PC-9 (cell line): ENCODE measurements at places on chromosomes 16 and 17.

GRCh38 chr17:56602292-56603130 is 9.0 kb downstream of the NOG start:
- no peak for DNase-seq

GRCh38 chr17:70173681-70174080 is 4.3 kb downstream of the KCNJ2 start:
- DNase-seq = no peak

GRCh38 chr17:73890831-73891405 is 246.7 kb upstream of the SDK2 start:
- DNase-seq = no peak

- no peak for DNase-seq
These were observed 12.4 kb upstream of the SRCIN1 start for GRCh38 chr17:38617967-38618760.

- DNase-seq = no peak
These were observed 163.6 kb downstream of the HS3ST3A1 start for GRCh38 chr17:13437966-13438779.

GRCh38 chr17:36136036-36136435 is 32.4 kb downstream of the CCL4 start:
- no peak for DNase-seq

DNA sequence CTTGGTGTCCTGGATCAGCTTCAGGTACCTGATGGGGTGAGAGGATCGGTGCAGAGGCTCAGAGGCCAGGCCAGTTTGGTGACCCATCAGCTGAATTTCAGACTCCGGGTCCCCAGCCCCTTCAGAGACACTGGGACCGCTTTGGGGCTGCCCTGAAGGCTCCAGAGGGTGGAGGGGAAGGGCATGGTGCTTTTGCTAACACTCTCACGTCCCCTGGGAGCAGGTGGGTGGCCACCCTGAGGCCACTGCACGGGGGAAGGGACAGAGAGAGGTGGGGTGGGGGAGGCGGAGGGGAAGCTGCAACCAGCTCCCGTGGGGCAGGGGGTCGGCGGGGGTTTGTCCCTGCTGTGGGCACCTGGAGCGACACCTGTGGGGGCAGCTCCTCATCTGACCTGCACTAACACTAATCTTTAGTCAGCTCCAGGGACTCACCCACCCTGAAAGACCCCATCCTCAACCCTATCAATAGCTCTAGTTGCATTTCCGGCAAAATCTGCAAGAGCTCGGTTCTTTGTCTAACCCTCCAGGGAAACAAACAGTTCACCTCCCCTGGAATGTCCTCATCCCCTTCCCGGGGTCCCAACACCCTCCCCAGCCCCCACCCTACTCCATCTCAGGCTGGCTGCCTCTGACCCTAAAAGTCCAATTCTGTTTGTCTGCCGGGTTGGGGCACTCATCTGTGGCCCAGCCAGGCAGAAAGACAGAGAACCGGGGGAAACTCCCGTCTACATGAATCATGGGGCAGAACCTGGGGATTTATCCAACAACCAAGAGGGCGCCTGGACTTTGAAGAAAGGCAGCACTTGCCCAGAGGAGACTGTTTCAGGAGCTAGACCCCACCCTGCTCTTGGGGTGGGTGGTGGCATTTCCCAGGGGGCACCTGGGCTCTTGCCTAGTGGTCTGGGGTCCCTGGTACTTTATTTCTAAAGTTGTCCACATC is 91.9 kb upstream of the CBX4 start:
- DNase-seq = no peak

DNA sequence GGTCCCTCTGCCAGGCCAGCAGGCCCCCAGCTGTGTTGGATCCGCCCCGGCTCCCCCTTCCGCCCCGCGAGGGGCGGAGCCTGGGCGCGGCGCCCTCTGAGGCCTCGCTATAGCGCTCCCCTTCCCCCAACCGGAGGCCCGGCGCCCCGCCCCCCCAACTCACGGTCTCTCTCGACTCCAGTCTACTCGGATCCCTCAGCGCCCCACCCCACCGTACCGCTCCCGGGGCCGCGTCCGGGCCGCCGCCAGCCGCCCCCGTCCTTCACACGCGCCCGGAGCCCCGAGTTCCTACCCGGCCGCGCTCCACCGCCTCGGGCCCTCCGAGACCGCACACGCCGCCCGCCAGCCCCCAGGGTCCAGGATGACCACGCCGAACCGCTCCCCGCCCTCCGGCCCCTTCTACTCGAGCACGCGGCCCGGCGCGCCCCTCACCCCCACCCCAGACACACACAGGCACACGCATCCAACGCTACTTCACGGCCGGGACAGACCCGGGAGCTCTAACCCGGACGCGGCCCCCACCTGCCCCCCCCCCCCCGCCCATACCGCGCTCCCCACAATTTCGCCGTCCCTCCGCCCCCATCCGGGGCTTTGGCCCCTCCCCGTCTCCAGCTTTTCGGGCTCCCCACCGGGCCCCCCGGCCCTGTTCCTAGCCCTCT is 1.4 kb downstream of the PHF23 start:
- no peak for DNase-seq

GRCh38 chr17:73770115-73770848 is 126.0 kb upstream of the SDK2 start:
- no peak for DNase-seq

- no peak for DNase-seq
These were observed 49.6 kb downstream of the PLD6 start for GRCh38 chr17:17156511-17156910.

GRCh38 chr17:57856792-57857620 is 7.2 kb upstream of the MRPS23 start:
- DNase-seq = no peak

GRCh38 chr17:31857920-31858641 is 963 bp downstream of the COPRS start:
- no peak for DNase-seq

DNA sequence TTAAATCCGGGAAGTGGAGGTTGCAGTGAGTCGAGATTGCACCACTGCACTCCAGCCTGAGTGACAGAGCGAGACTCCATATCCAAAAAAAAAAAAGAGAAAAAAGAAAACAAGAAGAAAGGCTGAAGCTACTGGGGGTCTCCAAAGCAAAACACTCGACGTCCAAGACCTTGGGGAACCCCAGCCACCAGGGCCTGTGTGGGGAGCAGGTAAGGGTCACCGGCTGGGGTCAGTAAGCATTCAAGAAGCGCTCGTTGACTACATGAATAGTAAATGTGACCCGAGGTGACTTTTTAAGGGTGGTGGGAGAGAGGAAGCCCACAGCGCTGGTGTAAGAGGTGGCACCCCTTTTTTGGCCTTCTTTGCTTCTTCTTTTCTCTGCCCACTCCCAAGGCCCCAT is 49.5 kb downstream of the PECAM1 start:
- no peak for DNase-seq

GRCh38 chr16:86052926-86053325 is 154.0 kb downstream of the IRF8 start:
- DNase-seq = no peak

DNA sequence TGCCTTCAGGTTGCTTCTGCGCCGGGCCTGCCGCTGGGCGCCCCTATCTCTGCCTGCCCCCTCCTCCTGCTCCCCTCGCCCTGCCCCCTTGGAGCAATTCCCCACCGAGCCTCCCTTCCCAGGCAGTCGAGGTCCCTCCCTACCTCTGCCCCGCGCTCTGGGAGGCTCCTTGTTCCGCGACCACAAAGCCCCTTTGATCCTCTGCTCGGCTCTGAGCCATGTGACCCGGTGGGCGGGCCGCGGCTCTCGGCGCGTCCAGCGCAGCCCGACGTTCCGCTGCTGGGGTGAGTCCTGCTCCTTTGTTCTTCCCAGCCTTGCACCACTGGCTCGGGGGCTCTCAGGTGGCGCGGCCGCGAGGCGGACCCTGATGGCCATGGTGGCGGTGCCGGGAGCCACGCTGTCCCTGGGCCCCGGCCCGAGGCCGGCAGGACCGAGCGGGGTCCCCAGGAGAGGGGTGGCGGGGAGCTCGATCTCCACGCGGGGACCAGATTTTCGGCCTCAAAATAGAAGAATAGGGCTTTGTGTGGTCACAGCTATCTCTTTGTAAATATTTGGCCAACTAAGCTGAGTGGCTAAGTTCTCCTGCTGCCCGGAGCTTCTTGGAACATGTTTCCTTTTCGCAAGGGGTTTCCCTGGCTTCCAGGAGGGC is 310.6 kb downstream of the SEC14L1 start:
- DNase-seq = no peak

DNA sequence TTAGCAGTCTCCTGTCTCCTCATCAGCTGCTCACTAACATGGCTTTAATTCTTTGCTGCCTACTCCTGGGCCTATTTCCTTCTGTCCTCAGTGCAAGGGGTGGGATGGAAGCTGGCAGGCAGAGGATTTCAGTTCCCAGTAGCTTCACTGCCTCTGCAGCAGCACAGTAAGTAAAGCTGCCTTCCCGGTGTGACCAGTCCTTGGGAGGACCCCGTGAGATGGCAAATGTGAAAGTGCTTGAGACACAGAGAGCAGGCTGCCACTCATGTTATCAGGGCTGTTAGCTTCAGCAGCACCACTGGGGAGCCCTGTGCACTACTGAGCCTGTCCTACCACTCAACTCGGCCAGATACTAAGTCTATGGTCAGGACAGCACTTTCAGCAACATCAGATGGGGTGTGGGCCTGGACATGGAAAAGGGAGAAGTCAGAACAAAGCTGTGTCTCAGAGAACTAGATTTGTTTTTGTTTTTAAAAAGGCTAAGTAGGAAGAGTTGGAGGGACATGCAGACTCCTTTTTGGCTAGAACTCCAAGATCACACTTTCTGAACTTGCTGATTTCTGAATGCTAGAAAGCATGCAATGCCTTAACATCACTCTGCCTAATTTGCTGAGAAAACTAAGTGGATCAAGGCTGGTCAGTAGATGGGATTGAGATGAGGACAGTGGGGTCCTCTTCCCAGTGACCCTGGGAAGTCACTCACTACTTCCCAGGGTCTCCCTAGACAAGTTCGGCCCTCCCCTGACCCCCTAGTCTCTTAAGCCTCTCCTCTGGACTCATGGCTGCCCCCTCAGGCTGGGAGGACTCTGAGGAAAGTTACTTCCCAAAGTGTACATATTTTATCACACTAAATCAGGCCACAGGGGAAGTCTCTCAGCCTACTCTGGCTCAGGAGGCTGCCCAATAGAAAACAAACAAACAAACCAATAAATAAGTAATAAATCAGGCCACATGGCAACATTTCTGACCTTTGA is 1.1 kb downstream of the ACSF2 start:
- DNase-seq = peak; percentile 67

DNA sequence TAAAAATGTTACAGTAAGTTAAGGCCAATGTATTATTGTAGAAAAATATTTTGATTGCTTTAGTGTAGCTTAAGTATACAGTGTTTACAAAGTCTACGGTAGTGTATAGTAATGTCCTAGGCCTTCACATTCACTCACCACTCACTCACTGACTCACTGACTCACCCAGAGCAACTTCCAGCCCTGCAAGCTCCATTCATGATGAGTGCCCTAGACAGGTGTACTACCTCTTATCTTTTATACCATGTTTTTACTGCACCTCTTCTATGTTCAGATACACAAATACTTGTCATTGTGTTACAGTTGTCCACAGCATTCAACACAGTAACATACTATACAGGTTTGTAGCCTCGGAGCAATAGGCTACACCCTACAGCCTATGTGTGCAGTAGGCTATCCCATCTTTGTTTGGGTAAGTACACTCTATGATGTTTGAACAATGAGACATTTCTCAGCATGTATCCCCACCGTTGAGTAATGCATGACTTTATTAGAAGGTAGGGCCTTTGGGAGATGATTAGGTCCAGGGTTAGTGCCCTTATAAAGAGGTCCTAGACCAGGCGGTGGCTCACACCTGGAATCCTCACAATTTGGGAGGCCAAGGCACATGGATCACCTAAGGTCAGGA is 117.8 kb downstream of the SLC39A11 start:
- no peak for DNase-seq

DNA sequence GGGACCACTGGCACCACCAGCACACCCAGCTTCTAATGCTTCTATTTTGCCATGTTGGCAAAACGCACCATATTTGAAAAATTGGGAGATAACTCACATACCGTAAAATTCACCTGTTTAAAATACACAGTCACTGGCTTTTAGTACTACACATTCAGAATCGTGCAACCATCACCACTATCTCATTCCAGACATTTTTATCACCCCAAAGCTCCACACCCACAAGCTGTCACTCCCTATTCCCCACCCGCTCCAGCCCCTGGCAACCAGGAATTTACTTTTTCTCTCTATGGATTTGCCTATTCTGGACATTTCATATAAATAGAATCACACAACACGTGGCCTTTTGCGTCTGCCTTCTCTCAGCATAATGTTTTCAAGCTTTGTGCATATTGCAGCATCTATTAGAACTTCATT is 25.0 kb downstream of the PPL start:
- peak; percentile 76 for DNase-seq

DNA sequence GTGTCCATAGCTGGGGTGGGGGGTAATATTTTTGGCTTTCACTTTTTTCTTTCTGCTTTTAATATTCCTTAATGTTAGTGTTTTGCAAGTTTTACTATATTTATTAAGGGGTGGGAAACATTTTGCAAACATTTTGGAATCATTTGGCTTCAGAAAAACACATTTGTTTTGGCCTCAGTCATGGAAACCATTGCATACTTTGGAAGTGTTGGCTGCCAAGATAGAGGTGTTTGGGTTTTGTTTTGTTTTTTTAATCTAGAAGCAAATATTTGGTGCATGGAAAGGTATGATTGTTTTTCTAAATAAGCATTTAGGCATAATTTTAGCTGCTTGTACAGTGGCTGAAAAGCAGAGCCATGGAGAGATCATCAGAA is 243.3 kb downstream of the KATNIP start:
- DNase-seq = no peak

DNA sequence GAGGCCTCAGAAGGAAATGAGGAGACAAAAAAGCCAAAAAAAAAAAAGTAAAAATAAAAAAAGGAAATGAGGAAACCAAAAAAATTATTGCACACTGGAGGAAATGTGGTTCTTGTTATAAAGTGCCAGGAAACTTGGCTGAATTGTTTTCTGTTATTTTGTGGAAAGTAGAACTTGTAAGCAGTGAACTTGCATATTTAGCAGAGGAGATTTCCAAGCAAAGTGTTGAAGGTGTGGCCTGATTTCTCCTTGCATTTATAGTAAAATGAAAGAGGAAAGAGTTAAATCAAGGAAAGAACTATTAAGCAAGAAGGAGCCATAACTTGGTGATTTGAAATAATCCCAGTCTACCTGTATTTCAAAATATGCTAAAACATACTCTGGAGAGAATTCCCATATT is 34.1 kb upstream of the CPPED1 start:
- DNase-seq = no peak

DNA sequence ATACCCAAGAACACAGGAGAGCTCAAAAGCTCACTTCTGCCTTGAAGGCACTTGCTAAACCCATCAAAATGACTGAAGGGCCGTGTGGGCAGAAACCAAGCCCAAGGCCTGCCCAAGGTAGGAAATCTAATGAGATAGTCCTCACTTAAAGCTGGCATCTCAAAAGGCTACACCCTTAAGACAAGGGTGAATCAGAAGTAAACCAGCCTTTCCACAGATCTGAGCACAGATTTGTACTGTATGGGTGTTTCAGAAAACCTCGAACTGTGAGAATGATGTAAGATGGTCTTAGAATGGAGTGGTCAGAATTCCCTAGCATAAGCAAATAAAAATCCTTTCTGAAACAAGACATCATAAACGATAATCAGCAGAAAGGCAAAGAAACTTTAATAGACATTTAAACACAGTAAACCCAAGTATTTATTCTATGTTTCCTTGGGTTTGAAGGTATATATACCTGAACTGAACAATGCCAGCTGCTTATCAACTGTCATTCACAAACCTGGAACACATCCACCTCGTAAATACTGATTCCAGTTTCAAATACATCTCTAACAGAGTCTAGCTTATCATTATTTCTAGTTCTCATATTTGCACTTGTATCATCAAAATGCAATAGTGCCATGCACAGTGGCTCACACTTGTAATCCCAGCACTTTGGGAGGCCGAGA is 37.8 kb downstream of the GLG1 start:
- peak; percentile 53 for DNase-seq

- DNase-seq = peak; percentile 84
These were observed 1.2 kb upstream of the FGF11 start for GRCh38 chr17:7437950-7438614.
